Activated T-helper 1 cell treated with anti-CD3 and anti-CD28 coated beads, Interleukin-12 subunit alpha, Interleukin-12 subunit beta, Interleukin-2, Interleukin-4 antibody, amounts not matched to agents 30 ng/mL and 10 ng/mL and 1 ng/mL, durations not matched to agents 14 hours and 24 hours and 36 hours (primary cell): ENCODE measurements at places on chromosomes 2 and 18. TPM values are rescaled to one million over a fixed set of nuclear protein-coding genes. Genes with fewer than 3 reads are reported as not detected.

Gene MROH2A
- not detected in 2 replicates for total RNA-seq

Gene ABCG5
- total RNA-seq: not detected in 2 replicates

Gene GCG
- not detected in 2 replicates for total RNA-seq

Gene TPO
- not detected in 2 replicates for total RNA-seq

Gene C2orf49
- total RNA-seq: 18.5 and 23.4 TPM in 2 replicates

Gene CYP20A1
- 23.1 and 26.0 TPM in 2 replicates for total RNA-seq

Gene PSTPIP2
- total RNA-seq: 19.2 and 23.6 TPM in 2 replicates

Gene EMILIN2
- 26.1 and 28.0 TPM in 2 replicates for total RNA-seq

Gene NCKAP1
- 14.4 and 16.4 TPM in 2 replicates for total RNA-seq

Gene MRO
- total RNA-seq: not detected in 2 replicates

Gene PIGN
- total RNA-seq: 28.5 and 36.1 TPM in 2 replicates

Gene IL37
- total RNA-seq: not detected in 2 replicates

Gene IL36RN
- not detected in 2 replicates for total RNA-seq

Gene PNO1
- total RNA-seq: 31.3 and 33.4 TPM in 2 replicates
